Substantia nigra (tissue), 51 donors: ENCODE measurements at places on chromosomes 12 and 14.

DNA sequence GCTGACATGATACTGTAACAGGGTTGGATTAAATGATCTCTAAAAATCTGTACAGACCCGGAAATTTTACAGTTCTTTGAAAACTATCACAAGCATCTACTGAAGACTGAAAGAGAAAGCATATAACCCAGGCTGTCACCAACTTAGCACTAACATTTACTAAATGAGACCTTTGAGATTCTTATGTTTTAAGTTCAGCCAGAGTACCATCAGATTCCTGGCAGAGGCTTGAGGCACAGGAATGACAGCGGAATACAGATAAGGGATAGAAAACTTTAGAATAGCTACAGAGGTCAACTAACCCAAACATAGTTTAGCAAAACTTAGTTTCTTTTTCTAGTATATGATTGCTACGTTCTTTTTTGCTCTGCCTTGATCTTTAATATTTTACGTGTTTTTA is 91.6 kb upstream of the FERMT2 start:
- DNase-seq = no peak

- DNase-seq = no peak
Observed at GRCh38 chr12:42084522-42084921, 60.2 kb downstream of the GXYLT1 start.

DNA sequence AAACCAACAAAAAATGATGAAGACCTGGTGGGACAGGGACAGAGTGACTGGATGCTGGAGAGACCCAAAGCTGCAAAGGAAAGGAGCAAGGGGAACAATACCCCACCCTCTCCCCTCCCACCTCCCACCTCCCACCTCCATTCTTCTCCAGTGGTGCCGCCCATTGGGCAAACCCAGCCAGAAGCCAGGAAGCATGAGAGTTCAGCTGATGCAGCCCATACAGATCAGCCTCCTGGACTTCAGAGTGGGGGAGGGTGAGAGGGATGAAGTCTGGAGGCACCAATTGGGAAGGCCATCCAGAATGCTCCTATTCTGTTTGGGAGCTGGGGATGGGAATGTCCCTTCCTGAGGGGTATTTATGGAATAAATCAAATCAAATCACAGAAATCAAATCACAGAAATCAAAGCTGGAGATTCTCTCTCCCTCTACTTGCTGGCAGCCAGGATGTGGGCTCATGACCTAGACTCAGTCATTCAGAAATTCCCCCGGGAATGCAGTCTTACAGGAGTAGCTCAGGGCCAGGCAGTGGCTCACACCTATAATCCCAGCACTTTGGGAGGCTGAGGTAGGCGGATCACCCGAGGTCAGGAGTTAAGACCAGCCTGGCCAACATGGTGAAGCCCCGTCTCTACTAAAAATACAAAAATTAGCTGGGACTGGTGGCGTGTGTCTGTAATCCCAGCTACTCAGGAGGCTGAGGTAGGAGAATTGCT is 31.1 kb downstream of the IRF2BPL start:
- no peak for DNase-seq

DNA sequence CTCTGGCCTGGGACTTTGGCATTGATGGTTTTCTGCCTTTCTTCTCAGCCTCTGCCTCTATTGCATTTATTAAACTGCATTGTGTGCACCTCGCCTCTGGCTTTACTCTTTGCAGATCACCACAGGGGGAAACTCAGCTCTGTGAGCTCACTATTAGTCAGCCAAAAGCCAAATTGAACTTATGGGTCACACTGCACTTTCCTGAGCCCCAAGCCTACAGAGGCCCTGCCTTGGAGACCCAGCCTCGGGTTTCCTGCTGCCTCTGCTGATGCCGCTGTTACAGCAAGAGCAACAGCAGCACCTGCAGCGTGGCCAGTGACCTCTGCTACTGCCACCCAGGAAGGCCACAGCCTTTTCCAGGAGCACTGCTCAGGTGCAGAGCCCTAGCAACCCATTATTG is 122.5 kb downstream of the DAD1 start:
- no peak for DNase-seq

- DNase-seq = no peak
Observed at GRCh38 chr12:67026487-67027246, 242.5 kb upstream of the CAND1 start.

DNA sequence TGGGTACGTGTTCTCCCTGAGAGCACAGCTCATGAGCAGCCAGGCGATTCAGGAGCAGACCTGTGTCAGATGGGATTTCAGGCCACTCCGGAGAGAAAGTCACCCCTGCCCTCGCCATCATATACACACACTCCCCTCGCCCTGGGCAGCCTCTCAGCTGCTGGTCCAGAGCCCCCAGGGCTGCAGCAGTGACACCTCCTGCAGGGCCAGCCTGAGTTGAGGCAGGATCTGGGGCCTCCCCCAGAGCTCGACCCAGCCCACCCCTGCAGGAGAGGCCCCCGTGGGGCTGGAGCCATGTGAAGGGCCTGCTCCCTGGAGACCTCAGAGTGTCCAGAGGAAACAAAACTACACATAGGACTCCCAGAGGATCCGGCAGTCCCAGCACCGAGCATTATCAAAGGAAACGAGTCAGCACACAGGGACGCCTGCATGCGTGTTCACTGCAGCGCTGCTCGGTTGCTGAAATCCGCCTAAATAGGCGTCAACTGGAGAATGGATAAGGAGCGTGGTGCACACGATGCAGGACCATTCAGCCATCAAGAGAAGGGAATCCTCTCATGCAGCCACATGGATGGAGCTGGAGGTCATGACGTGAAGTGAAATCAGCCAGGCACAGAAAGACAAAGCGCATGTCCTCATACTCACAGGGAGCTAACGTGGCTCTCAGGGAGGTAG is 104.0 kb downstream of the TNFAIP2 start:
- DNase-seq = no peak

GRCh38 chr12:26791301-26791791 is 41.6 kb downstream of the ITPR2 start:
- no peak for DNase-seq

GRCh38 chr14:51395361-51395849 is 155.4 kb downstream of the TMX1 start:
- no peak for DNase-seq

DNA sequence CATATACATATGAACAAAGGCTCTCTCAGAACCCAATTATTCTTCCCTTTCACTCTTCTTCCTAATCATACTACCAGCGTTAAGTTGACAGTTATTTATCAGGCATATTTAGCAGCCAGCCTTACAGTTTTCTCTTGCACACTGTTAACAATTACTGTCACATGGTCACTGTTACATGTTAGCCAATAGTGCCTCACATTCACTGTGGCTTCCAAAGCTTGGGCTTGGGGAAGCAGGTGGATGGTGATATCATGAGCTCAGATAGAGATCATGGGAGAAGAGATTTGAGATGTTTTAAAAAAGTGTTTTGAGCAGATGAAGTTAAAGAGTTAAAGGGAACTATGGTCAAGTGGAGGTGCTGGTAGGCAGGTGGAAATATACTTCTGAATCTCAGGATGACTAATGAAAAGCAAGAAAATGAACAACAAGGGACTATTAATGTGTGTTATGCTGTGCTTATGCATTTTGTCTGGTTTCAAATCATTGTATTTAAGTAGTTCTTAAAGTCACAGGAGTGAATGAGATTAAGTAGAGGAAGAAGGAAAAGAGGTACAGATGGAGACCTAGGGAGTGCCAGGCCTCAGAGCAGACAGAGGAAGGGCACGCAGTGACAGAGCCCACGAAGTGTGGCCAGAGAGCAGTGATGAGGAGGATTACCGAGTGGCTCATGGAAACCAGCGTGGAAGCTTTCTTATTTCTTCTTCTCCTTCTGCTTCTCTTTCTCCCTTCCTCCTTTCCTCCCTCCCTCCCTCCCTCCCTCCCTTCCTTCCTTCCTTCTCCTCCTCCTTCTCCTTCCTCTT is 39.6 kb downstream of the BICD1 start:
- no peak for DNase-seq

DNA sequence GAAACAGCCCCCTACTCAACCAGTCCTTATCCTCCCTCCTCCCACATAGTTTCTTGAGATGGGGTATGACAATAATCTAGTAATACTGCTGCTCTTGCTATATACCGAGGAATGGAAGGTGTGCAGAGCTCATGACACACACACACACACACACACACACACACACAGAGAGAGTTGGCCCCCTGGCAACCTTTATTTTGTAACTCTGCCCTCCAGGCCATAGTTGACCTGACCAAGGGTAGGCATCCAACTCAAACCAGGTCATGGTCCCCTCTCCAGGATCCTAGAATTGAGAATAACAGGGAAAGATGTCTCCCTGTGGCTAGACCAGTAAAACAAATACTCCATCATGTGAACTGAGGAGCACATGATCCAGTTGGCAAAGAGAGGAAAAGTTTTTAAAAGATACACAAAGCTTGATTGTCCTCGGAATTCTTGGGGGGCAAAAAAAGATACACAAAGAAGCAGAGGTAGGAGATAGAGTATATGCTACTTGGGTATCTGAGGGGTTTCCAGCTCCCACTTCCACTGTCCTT is 11.3 kb downstream of the ERO1A start:
- DNase-seq = no peak

GRCh38 chr14:32896979-32897697 is 41.5 kb upstream of the NPAS3 start:
- DNase-seq = no peak

- DNase-seq = no peak
Observed at GRCh38 chr14:76480426-76480825, 104.5 kb downstream of the ESRRB start.

- DNase-seq = no peak
Observed at GRCh38 chr14:23113431-23114119, 5.5 kb downstream of the CEBPE start.
